ENCODE measurements at places on chromosomes 1 and 21. TPM values are rescaled to one million over a fixed set of nuclear protein-coding genes. Genes with fewer than 3 reads are reported as not detected.

Gene LYPD8
- not detected for total RNA-seq

Gene CELA3B
- total RNA-seq, result not detected

DNA sequence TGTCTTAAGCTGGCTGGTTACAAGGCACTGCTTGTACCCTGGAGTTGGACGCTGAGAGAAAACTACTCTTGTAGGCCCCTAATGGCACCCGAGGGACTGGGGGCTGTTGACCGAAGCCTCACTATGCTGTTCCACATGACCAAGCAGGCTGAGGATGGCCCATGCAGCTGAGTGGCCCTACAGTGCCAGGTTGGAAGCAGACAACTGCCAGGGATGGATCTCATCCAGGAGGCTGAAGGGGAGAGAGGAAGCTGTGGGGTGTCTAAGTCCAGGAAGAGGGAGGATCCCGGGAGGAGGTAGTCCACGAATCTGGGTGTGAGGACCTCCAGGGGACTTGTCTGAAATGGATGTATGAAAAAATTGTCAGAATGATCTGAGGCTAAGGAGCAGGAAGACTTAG is 45.8 kb downstream of the FOXD2 start:
- no peaks in the 10 kb centered on the region for H3K4me1 ChIP-seq
- no peak overlapping the region for H3K27ac ChIP-seq
- no peaks in the 10 kb centered on the region for H3K36me3 ChIP-seq
- no peak overlapping the region for H3K4me3 ChIP-seq
- no peak for DNase-seq

DNA sequence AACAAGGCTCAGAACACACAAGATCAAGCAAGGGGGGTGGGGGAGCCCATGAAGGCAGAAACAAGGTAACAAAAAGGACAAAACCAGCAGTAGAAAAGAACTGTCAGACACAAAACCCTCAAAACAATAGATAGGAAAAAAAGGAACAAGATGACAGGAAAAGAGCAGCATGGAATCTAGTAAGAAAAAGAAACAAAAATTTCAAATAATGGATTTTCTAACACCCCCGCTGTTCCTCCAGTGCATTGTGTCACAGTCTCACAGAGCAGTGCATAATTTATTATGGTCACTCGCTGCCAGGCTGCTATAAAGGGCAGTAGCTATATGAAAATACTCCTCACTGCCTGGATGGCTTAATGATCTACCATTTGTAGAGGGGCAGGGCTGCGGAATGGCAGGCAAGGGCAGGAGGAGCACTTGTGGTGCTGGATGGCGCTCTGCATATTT is 567.9 kb downstream of the DPYD start:
- no peaks in the 10 kb centered on the region for H3K4me1 ChIP-seq
- no peaks in the 10 kb centered on the region for H3K36me3 ChIP-seq
- no peak overlapping the region for H3K4me3 ChIP-seq
- no peaks in the 10 kb centered on the region for H3K27me3 ChIP-seq

GRCh38 chr1:18077657-18078215 is 29.9 kb upstream of the IGSF21 start:
- no peak overlapping the region for H3K27ac ChIP-seq
- peaks cover 19% of the 10 kb centered on the region for H3K4me1 ChIP-seq
- no peak for DNase-seq
- H3K4me3 ChIP-seq, result no peak overlapping the region

GRCh38 chr1:233654658-233655280 is 40.9 kb downstream of the KCNK1 start:
- no peaks in the 10 kb centered on the region for H3K36me3 ChIP-seq
- no peaks in the 10 kb centered on the region for H3K27me3 ChIP-seq
- H3K27ac ChIP-seq, result no peak overlapping the region
- H3K4me1 ChIP-seq, result no peaks in the 10 kb centered on the region
- no peak for DNase-seq

DNA sequence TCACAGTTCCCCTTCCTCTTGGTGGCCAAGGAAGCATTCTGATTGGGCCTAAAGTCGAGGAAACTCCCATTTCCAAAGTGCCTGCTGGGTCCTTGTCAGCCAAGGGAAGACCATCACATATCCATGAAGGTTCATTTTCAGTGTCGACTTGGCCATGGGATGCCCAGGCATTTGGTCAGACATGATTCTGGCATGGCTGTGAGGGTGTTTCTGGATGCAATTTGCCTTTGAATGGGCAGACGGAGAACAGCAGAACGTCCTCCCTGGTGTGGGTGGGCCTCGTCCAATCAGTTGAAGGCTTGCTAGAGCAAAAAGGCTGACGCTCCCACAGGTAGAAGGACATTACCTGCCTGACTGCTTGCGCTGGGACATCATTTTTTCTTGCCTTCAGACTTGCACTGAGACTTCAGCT is 48.3 kb upstream of the LBR start:
- H3K27ac ChIP-seq, result no peak overlapping the region
- DNase-seq, result no peak
- peaks cover 9% of the 10 kb centered on the region for H3K4me1 ChIP-seq
- H3K4me3 ChIP-seq, result no peak overlapping the region
- H3K27me3 ChIP-seq, result no peaks in the 10 kb centered on the region

GRCh38 chr1:32321712-32322291 is 14.2 kb downstream of the MARCKSL1 start:
- no peaks in the 10 kb centered on the region for H3K27me3 ChIP-seq
- H3K36me3 ChIP-seq, result peaks cover 14% of the 10 kb centered on the region
- H3K4me1 ChIP-seq, result no peaks in the 10 kb centered on the region

DNA sequence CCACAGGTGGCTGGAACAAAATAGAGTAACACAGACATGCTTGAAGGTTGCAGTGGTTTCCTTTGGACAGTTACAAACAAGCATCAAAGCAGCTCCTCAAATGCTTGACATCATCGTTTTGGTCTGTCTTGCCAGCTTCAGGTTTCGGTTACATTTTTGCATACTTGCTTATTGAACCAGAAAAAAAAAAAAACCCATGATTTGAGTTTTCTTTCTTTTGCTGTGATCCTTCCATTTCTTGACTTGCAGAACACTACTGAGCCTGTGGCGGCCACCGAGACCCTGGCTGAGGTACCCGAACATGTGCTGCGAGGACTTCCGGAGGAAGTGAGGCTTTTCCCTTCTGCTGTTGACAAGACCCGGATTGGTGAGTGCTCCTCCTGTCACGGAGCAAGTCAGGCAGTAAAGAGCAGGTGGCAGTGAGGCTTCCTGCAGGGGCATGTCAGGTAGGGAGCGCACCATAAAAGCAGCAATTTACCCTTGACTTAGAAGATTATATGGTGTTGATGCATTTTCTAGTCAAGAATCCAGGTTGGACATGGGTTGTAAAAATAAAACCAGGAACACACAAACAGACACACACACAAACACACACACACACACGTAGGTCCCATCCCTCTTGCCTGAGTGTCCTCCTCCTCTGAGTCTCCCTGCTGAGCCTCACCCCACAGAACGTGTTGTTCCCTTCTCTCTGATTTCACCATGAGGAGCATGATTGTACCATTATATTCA is 30.9 kb downstream of the PRDM2 start:
- H3K27ac ChIP-seq, result no peak overlapping the region
- H3K4me1 ChIP-seq, result no peaks in the 10 kb centered on the region
- no peaks in the 10 kb centered on the region for H3K27me3 ChIP-seq

DNA sequence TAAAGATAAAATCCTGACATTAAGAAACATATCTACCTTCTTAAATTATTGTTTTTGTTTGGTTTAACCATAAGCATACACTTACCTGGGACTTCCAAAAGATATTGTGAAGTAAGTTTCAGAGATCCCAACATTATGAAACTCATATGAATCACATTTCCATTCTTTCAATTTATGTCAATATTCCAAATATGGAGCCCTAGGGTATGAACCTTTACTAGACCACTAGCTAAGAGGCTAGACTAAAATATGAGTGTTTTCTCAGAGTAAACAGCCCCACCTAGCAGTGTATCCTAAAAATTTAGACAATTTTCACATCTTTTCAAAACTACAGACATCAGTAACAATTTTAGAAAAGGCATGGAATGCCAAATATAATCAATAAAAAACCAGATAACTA is 24.4 kb downstream of the SCAF4 start:
- no peak overlapping the region for H3K4me3 ChIP-seq
- no peak overlapping the region for H3K27ac ChIP-seq
- H3K27me3 ChIP-seq, result no peaks in the 10 kb centered on the region
- H3K4me1 ChIP-seq, result peaks cover 3% of the 10 kb centered on the region

Measured in spinal cord (tissue), 10 donors.